NCI-H510A treated with DMSO at 0.1 percent for 48 hours (cell line): ENCODE measurements at places on chromosomes 5 and 9.

DNA sequence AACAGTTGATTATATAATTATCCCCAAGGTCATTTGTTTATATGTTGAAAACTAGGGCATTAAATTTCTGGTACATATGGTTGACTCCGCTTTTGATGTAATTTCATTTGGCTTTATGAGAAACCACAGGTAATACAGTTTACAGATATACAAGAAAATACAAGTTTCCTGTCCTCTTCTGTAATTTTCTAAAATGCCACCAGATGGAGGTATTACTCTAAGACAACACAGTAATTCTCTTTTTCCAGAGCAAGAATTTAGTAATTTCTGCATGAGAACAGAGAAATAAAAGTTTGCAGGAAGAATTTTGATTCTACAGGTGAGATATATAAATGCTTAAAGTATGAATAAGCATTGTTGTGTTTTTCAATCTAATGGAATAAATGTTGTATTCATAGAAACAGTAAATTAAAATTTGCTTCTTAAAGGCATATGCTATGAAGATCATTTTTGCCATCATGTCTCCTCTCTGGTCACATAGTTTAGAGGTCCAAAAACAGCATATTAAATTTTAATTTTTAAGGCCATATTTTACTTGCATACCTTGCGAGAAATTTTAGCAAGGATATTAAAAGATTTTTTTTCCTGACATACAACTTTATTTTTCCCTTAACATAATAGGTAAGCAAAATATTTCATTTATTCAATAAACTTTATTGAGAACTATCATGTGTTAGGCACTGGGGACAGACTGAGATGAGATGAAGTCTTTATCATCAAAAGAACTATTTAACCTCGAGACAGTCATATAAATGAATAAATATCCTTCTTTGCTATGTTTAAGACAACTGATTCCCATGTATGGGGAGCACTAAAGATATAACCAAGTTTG is 22.7 kb downstream of the CHD1 start:
- DNase-seq = peak; percentile 25

DNA sequence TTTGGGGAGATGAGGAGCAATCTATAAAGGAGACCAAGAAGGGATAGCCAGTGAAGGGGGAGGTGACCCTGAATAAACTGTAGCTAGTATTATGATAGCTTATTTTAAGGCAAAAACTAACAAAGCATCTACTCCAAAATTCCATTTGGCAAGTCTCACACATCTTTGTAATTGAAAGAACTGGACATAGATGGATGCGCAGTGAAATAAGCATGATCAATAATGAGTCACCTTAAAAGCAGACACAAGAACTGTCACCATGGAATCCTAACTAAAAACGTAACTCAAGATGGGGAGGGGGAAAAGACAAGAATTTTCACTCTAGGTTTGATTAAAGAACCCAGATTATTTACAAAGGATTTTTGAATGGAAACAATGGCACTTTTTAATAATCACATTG is 164.5 kb downstream of the MED27 start:
- DNase-seq = no peak

DNA sequence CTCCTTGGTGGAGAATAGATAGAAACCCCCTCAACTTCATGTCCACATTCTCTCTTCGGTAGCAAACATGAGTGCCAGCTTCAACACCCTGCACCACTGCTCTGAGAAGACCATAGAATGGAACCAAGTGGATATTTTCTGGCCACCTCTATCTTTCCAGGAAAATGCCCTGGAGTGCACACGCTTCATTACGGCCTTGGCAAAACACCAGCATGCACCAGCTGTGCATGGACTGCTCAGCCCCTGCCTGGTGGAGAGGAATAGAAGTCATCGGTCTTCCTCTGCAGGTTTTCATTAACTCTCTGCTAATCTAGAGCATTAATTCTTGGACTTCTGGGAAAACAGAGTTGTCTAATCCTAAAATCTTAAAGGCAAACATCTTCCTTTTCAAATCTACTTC is 211.6 kb upstream of the TMEM161B start:
- no peak for DNase-seq

DNA sequence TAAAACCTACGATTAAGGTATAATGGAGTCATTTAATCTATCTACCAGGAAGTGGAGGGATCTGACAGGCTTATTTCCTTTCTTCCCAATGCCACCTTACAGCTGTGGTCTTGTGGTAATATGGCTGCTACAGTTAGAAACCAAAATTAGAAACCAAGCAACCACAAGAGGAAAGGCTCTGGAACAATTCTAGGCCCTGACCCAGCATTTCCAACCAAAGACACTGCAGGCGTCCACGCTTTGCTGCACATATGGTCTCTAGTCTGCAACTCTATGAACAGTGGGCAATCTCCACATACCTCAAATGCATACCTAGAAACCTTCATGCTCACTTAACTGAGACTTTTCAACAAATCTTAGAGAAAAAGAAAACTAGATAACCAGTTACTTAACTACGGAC is 339.1 kb downstream of the NFIB start:
- DNase-seq = no peak

GRCh38 chr5:14201325-14202045 is 58.3 kb downstream of the TRIO start:
- no peak for DNase-seq

GRCh38 chr9:136931611-136932130 is 12.9 kb downstream of the FBXW5 start:
- DNase-seq = no peak

GRCh38 chr9:135189497-135189896 is 102.0 kb downstream of the OLFM1 start:
- DNase-seq = no peak

GRCh38 chr9:32764139-32764538 is 19.2 kb upstream of the TMEM215 start:
- DNase-seq = no peak

GRCh38 chr5:107893642-107894041 is 222.9 kb upstream of the EFNA5 start:
- DNase-seq = no peak

DNA sequence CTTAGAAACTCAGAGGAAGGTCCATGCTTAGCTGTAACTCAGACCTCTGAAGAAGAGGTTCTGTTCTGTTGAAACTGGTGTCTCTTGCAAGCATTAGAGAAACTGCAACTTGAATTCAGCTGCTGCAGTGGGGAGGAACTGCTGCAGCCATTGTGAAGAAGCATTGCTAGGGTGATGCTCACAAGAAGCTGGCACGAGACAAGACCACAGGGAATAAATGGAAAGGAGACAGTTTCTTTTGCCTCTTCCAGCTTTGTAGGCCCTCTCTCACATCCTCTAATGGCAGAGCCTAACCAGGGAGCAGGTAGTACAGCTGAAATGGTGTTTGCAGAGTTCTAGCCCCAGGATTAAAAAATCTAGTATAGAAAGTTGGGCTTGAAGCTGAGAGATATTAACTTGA is 148.0 kb upstream of the DMAC1 start:
- DNase-seq = no peak

DNA sequence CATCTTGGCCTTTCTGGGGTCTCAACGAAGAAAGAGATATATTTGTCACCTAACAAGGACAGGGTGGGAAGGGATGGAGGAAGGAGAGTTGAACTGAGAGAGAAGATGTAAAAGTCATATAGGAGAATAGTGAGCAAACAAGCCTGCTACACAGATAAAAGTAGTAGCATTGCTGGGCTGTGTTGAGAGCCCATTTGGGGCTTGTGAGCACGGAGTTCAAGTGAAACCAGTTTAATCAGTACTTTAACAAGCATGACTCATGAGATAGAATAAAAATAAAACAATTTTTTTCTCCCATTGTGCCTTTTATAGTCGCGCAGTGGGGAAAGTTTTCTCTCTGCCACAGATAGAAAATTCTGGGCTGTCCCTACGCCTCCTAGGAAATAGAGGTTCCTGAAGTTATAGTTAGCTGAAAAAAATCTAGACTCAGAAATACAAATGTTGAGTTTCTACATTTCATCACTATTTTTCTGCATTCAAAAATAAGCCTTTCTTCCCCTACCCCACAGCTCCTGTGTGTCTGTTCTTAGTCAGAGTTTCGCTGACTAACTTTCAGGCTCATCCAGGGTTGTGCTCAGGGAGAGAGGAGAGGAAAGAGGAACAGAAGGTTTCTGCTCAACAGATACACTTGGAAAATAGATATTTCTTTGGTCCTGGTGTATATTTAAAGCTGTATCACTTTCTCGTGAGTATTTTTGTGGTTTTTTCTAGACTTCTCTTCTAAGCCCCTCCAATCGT is 395.8 kb upstream of the ADAMTSL1 start:
- no peak for DNase-seq

GRCh38 chr5:65262649-65263059 is 219.1 kb downstream of the ADAMTS6 start:
- no peak for DNase-seq

GRCh38 chr5:68424799-68425537 is 209.4 kb downstream of the PIK3R1 start:
- no peak for DNase-seq

- DNase-seq = peak; percentile 52
Observed at GRCh38 chr9:121743441-121744001, 92.1 kb downstream of the DAB2IP start.

GRCh38 chr9:89988458-89988857 is 383.6 kb downstream of the GADD45G start:
- DNase-seq = no peak

DNA sequence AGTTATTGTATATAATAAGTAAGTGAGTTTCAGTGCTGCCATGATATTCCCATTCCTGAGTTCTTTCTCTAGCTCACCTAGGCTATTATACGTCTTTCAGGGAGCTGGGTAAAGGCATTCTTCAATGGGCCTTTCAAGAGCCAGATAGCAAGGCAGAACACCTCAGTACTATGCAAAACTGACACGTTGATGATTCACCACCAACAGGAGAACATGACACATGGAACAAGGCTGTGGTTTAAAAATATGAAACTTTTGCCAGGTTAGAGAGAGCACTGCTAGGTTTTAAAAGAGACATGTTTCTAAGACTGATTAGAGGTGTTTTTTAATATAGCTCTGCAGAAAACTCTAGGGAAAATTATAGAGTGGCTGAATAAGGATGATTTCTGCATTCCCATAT is 95.9 kb downstream of the UGCG start:
- no peak for DNase-seq

- no peak for DNase-seq
Observed at GRCh38 chr9:113798062-113799030, 77.8 kb upstream of the ZNF618 start.

GRCh38 chr5:154795235-154795596 is 40.0 kb downstream of the LARP1 start:
- DNase-seq = no peak

DNA sequence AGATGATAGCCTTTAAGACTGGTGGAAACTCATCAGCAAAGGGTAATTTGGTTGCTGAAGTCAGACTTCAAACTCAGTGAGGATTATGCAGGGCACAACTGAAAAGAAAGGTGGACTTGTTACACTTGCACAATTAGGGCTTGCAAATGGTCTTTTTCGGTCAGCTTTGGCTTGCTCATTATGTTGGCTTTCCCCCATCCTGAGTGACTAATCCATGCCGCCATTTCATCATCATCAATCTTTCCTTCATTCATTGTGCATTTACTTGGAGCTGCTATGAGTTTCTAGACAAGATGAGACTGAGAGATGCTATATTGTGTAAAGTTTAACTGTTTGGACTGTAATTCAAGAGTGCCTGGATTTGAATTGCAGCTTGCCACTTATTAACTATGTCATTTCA is 134.8 kb upstream of the PPP1R2B start:
- DNase-seq = no peak

- DNase-seq = no peak
Observed at GRCh38 chr5:71971862-71972261, 135.4 kb upstream of the MAP1B start.

DNA sequence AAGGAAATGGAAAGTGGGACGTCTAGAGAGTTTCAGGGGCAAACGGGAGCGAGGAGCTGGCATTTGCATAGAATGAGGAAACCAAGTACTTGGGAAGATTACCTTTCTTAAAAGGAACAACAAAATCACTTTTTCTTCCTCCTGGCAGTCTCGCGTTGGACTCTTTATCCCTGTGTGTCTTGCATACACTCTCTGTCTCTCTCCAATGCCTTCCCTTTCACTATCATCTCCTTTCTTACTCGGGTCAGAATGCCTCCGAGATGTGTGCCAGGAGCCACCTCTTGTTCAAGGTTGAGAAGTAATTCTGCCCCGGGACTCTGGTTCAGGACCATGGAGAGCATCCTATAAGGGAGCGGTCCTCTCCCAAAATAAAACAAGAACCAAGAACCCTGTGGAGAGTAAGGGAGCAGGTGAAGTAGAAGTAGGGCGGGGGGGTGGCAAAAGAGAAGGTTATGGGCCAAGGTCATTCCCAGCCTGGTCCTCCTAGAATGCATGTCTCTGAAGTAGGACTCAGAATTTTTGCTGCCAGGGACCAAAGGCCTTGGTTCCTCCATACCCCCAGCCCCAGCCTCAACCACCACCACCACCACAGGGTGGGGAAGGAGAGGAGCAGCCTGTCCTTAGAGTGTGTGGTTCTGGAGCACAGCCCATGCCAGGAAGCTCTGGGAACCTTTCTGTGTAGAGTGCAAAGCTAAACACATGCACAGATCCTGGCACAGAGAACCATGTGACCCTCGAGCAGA is 72.1 kb upstream of the ARAP3 start:
- DNase-seq = no peak

DNA sequence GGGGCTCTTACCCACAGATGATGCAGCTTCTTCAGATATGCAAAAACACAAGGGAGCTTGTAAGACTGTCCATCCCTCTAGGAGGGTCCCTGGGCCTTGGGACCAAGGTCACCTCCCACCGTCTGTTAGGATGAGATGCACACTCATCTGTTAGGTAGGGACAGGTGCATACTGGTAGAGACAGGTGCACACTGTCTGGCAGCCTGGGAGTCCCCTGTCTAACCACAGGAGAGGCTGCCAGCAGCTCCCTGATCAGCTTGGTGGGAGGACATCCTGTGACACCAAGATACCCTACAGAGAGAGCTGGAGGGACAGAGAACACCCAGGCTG is 13.2 kb downstream of the TSPAN17 start:
- DNase-seq = no peak

DNA sequence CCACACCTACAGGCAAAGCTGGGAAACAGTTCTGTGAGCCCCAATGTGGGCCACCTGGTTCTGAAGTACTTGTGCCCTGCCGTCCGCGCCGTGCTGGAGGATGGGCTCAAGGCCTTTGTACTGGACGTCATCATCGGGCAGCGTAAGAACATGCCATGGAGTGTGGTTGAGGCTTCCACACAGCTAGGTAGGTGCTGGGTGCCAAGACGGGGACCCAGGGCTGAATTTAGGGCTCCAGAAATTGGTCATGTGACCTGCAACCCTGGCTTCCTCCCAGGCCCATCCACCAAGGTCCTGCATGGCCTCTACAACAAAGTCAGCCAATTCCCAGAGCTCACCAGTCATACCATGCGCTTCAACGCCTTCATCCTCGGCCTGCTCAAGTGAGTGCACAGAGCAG is 46.9 kb upstream of the TESK1 start:
- no peak for DNase-seq

DNA sequence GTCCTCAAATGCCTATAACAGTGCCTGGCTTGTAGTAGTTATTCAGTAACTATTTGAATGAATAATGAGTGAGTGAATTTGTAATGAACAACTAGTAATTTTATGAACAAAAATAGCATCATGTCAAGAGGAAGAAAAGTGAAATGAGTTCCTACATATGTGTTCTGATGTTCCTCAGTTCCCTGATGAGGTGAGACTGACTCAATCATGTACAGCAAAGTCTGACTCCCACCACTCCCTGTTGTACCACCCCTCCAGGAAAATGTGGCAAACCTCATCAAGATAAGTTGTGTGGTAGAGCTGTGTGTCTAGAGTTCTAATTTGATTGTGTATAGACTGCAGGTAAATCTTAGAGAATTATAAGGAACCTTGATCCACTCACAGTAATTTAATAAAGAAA is 201.6 kb downstream of the GOLPH3 start:
- DNase-seq = no peak
